ENCODE measurements at places on chromosomes 13 and 19.

- no peak for DNase-seq
Observed at GRCh38 chr19:8257052-8257443, 47.9 kb downstream of the CERS4 start.

DNA sequence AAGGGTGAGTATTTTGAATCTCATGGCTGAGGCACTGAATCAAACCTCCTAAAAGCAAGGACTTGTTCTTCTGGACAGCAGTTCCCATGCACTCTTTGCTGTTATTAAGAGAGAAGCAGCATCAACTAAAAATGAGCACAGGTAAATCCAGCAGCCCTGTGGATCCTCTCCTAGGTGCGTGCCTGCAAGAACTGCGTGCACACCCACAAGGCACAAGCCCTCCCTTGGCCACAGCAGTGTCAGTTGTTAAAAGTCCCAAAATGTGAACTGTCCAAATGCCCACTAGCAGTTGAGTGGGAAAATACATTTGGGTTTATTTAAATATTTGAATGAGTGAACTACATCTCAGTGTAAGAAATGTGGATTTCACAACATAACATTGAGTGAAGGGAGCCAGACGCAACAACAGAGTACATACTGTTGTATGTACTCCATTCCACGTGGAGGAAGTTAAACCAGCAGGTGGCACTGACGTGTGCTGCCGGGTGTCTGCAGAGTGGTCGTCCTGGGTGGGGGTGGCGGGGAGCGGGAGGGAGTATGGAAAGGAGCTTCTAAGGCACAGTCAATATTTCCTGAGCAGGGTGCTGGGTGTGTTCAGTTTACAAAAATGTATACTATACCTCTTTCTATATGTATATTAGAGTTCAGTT is 266.4 kb downstream of the NALCN start:
- DNase-seq = no peak

DNA sequence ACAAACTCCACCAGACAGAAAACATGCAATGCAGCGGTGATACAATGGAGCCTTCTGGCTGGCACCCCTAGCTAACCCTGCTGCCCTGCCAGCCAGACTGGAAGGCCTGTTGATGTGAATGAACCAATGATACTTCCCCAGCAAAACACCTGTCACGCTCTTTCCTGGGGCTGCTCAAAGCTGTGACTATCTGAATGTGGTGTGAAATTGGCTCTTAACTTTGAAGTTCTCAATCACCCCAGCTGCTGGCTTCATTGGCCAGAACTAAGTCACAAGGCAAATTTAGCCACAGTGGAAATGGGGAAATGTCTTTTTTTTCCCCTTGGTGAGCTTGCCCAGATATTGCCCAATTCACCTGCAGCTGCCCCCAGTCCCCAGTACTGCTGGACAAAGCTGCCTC is 147.3 kb downstream of the SLC7A1 start:
- DNase-seq = no peak

DNA sequence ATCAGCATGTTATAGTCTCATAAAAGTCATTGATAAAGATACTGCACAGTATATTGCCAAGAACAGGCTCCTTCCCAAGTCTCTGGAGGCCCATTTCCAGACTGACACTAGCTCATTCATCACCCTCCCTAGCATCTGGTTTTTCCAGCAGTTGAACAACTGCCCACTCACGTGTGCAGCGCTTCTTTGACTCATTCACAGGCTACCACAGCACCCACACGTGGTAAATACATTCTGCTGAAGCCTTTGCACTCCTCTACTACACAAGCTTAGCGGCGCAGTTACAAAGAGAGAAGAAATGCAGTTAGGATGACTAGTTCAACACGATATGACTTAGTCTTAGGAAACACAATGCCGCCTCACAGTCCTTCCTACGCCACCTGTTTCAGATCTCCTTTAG is 87.7 kb downstream of the DOCK9 start:
- no peak for DNase-seq

GRCh38 chr13:71803066-71803465 is 63.9 kb downstream of the DACH1 start:
- no peak for DNase-seq

GRCh38 chr19:45526143-45526542 is 18.9 kb downstream of the VASP start:
- no peak for DNase-seq

DNA sequence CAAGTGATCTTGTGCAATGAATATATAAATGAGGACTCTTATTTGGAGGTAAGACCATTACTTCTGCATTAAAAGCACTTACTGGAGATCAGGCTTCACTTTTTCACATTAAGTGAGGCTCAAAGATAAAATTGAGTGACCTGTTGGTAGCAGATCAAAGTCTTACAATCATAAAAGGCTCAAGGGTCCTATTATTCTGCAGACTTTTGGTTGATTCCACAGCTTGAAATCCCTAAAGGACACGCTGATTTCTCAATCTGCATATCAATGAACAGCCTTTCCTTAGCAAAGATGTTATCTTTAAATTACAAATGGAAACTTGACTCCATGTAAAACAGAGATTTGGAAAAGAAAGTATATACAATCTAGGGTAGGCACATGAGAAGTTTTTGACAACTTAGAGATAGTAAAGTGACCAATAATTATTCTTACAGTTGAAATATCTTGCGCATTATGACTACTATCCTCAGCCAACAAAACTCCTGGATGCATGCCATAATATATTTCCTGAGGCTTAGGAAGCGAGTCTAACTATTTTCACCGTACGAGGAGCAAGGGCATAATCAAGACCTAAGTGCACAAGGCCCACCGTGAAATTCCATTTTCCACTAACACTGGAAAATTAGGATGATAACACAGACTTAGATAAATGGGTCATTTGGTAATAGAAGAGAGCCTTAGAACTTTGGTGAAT is 640.7 kb downstream of the LIG4 start:
- no peak for DNase-seq

DNA sequence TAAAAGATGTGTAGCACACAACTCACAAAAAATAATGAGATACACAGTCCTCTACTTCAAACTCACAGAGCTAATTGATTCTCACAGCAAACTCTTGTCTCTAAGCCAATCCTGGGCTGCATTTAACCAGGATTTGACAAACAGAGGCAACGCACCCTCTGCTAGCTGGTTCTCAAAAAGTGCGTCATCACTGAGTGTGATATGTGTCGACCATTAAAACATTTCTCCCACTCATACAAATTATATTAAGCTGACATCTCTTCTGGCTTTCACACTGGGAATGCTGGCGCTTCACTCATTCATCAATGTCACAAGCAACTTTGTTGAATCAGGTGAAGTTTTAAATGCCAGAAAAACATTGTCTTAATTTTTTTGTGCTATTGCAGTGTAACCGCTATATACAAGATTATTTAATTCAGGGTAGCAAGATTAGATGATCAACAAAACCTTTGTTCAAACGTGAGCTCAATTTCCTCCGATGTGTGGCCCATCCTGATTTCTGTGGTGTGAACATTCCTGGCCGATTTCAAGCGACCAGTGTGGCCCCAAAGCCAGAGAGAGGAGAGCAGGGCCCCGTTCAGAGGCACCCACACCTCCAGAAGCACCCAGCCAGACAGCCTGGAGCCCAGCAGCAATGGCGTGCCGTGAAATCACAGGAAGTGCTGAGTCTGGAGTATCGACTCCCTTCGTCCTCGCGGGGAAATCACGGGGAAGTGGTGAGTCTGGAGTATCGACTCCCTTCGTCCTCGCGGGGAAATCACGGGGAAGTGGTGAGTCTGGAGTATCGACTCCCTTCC is 49.4 kb downstream of the RASA3 start:
- DNase-seq = no peak

DNA sequence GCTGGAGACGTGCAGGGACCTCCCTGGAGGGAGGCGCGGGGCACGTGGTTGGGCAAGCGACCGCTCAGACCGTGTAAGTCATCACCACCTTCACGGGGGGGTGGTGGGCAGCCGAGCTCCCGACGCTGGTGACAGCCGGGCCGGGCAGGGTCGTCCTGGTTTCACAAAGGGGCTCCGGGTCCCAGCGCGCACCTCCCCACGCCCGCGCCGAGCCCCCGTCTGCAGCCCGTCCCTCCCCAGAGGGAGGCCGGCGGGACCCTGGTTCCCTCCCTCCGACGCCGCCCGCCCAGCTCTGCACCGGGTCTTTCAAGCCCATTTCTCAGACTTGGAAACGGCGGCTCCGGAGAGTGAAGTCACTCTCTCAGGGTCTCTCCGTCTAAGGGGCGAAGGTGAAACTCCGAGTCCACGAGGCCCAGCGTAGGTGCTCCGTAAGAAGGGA is 729 bp upstream of the ARID3A start:
- DNase-seq = no peak

- DNase-seq = no peak
Observed at GRCh38 chr13:57030671-57031070, 110.0 kb upstream of the PRR20A start.

- no peak for DNase-seq
Observed at GRCh38 chr13:97932647-97933046, 20.8 kb upstream of the IPO5 start.

- DNase-seq = no peak
Observed at GRCh38 chr13:78881054-78881453, 222.1 kb upstream of the OBI1 start.

GRCh38 chr19:35641515-35642151 is at the start of gene ETV2:
Gene ETV2, plus strand, starts transcription at chr19:35641745. Its CDS starts 716 bp downstream, at chr19:35642461.
- peak; percentile 65 for DNase-seq

GRCh38 chr19:39401549-39402345 is 4.9 kb upstream of the ZFP36 start:
- DNase-seq = peak; percentile 93

GRCh38 chr13:31699650-31700049 is 39.7 kb upstream of the RXFP2 start:
- DNase-seq = no peak

GRCh38 chr13:67977066-67977465 is 746.9 kb upstream of the PCDH9 start:
- no peak for DNase-seq

DNA sequence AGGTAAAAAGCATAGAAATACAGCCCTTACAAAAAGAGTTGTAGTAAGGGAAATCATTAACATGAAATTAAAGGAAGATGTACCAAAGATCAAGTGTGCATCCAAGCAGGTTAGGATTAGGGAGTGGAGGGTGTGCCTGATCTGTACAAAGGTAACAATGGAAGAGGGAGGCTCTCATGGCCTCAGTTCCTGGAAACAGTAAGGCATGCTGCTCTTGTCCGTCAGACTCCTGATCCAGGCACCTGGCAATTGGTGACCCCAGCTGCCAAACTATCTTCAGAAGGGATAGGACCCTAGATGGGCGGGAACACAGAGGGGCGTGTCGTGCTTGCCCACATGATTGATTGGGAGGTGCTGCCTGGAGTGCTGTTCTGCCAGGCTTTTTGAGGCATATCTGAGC is 4.5 kb downstream of the TEX26 start:
- DNase-seq = no peak

- DNase-seq = no peak
Observed at GRCh38 chr13:36912973-36913372, 7.1 kb downstream of the SMAD9 start.

DNA sequence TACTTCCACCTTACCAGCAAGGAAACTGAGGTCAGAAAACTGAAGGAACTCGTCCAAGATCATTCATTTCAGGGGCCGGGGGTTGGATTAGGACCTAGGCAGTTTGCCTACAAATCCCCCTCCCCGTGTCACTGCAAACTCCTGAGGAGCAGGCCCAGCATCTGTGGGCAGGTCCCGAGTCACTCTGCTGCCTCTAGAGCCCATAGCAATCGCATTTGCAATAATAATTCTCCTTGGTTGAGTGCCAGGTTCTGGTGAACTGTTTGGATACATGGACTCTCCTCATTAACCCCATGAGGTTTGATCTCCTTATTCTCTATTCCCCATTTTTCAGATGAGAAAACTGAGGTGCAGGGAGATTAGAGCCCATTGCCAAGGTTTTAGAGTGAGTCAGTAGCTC is 903 bp downstream of the PIN1 start:
- DNase-seq = no peak

- no peak for DNase-seq
Observed at GRCh38 chr19:6821639-6822310, 49.3 kb downstream of the VAV1 start.

DNA sequence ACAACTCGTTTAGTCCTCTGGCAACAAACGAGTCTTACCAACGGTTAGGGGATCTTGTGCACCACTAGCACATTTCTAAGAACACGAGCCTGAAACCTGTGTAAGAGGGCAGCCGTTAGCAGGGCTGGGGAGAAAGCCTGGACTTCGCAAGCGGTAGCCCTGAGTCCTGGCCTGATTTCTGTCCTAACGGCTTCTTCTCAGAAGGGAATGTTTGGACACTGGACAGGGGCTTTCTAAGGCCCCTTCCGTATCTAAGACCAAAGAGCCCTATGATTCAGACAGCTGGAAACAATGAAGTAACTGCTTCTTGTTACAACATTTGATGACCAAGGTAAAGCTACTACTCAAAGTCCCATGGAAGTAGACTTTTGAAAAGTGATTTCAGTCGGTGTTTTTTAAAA is 2.2 kb downstream of the ANKRD10 start:
- DNase-seq = no peak

DNA sequence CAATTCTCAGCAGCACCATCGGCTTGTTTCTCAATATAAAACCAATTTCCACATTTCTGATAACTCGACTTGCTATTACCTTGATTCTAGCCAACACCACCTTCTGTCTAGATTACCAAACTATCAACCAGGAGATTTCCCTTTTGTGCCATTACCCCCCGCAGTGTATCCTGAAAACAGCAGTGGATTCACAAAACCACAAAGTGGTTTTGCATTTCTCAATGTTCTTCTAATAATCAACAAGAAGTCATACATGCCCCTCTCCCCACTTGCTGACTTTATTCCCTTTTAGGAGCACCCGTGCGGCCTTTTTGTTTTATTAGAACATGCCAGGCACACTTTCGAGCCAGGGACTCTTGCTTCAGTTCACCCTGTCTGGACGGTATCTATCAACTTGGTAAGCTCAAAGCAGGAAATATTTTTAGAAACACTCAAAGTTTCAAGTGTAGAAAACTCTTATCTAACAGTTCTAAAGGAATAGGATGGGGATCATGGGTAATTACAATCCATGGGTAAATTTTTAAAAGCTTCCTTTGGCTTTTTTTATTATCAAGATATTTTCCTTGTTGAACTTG is 967.4 kb downstream of the EFNB2 start:
- DNase-seq = no peak

GRCh38 chr13:52428295-52428694 is 22.1 kb downstream of the VPS36 start:
- DNase-seq = no peak

- DNase-seq = no peak
Observed at GRCh38 chr13:27043013-27043412, 128.6 kb downstream of the USP12 start.

GRCh38 chr13:79667771-79668170 is 186.8 kb downstream of the NDFIP2 start:
- no peak for DNase-seq

- peak; percentile 55 for DNase-seq
Observed at GRCh38 chr13:48304143-48304876, 759 bp downstream of the RB1 start.

GRCh38 chr19:50005428-50005827 is 19.7 kb downstream of the VRK3 start:
- no peak for DNase-seq
